ENCODE measurements at places on chromosomes 3 and 15.
A peak's percentile ranks its signal among the peaks of the same experiment; 100 is the strongest.

- no peak for DNase-seq
Observed at GRCh38 chr3:29577250-29577649, 296.4 kb downstream of the RBMS3 start.

DNA sequence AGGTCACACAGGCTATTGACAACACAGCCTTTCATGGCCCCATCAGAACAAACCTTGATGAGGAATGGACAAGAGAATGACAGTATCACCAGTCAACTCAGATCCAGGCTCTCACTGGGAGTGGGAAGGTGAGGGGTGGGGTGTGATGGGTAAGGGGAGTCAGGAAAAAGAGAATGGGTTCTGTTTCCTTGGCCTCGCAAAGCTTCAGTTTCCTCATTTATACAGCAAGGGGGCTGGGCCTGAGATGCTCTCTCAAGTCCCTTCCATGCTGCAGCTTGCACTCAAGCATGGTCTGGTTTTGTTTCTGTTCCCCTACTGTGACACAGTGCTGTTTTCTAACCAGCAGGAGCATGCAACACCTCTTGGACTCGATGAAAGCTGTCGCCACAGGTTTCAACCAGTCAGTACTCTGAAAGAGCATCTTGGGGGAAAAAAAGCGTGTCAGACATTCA is 65.7 kb upstream of the IL12A start:
- DNase-seq: no peak

DNA sequence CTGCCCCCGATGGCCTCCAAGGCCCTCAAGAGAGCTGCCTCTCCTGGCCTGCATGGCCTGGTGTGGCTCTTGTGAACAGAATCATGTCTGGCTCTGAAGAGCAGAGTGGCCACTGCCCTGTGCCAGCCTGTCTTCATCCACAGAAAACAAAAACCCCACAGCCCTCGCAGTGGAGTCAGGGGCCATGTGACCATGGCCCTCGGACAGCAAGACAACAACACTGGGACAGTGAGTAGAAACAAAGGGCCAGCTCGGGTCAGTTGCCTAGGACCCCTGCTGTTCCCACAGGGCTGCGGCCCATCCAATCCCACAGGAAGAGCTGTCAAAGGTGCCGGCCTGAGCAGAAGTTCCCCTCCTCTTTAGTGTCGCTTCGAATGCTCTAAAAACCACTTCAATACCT is 72.5 kb downstream of the UMPS start:
- no peak for DNase-seq

GRCh38 chr3:152355744-152356665 is 87.3 kb downstream of the MBNL1 start:
- DNase-seq: no peak

- no peak for DNase-seq
Observed at GRCh38 chr3:53845881-53846133, 412 bp downstream of the CHDH start.

- no peak for DNase-seq
Observed at GRCh38 chr3:5276934-5277333, 89.4 kb downstream of the EDEM1 start.

DNA sequence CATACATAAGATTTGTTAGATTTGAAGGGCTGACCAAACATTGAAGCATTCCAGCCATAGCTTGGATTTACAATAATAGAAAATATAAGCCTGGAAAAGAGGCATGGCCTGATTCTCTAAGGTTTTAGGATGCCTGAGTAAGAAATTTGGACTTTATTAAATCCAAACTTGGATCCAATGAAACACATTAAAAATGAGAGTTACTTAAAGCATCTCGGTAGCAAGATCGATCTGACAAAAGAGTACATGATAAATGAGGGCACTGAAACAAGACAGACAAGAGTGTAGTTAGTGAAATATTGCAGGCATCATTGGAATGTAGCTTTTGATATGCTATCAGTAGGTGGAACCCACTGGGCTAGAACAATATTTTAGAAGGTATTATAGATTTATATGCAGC is 855.7 kb upstream of the DPPA4 start:
- no peak for DNase-seq

DNA sequence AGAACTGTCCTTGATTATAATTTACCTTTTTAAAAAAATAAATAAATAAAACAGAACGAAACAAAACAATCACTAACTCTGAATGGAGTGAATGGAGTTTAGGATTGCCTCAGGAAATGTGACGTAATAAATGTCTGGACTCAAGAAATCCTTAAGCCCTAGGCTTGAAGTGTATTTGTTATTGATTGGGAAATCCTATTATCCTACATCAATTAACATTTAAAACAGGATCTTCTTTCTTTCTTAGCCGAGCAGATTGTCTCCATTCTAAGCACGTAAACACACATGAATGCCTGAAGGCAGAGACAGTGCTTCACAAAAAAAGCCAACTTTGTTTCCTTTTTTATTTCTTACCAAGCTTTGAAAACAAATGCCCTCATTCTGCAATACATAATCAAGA is 33.4 kb downstream of the KAT2B start:
- no peak for DNase-seq

- DNase-seq: no peak
Observed at GRCh38 chr3:186955898-186956696, 25.8 kb downstream of the ST6GAL1 start.

- DNase-seq: no peak
Observed at GRCh38 chr3:65531499-65531898, 507.2 kb downstream of the MAGI1 start.

- DNase-seq: peak; percentile 44
Observed at GRCh38 chr3:10189557-10190354, 25.0 kb downstream of the IRAK2 start.

- DNase-seq: no peak
Observed at GRCh38 chr15:74726774-74727164, 1.4 kb upstream of the CYP1A1 start.

DNA sequence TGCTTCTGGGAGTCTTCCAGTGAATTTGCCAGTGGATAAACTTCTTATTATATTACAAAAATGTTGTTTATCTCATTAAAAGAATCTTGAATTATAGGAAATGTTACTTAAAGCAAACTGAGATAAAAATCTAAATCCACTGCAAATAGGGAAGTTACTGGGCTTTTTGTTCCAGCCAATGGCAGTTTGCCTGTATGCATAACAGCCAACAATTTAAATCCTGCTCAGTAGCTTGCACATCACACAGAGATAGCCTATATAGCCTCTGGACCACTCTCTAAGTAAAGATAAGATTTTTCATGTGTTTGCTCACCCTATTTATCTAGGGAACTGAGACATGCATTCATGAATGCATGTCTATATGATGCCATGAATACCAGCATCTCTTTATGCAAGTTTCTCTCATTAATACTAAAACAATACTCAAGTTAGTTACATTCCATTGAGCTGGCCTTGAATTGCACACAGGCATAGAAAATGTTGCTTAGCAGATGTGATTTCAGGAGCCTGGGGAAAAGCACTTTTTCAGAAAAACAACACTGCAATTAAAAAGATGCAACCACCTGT is 92.1 kb upstream of the GPR149 start:
- DNase-seq: no peak

- no peak for DNase-seq
Observed at GRCh38 chr15:72770673-72771328, 12.8 kb downstream of the ADPGK start.

- no peak for DNase-seq
Observed at GRCh38 chr3:156847752-156848448, 21.7 kb downstream of the LEKR1 start.

GRCh38 chr3:196288141-196288460 is 575 bp upstream of the PCYT1A start:
- no peak for DNase-seq

DNA sequence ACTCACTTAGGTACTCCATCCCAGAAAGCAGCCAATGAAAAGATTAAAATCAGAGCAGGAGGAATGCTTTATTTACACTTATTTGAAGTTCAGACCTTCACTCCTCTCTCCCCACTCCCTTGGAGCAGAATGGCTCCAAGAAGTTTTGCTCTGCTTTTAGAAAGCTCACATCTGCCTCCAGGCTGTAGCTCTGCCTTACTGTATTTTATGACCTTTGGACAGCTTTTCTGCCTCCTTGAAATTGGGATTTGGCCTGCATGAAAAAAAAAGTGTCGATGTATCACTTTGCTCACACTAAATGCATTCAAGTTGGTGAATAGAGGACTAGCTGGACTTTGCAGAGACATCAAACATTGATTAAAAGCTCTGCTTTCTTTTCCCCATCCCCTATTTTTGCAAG is 95.3 kb downstream of the SLC9A9 start:
- DNase-seq: no peak

DNA sequence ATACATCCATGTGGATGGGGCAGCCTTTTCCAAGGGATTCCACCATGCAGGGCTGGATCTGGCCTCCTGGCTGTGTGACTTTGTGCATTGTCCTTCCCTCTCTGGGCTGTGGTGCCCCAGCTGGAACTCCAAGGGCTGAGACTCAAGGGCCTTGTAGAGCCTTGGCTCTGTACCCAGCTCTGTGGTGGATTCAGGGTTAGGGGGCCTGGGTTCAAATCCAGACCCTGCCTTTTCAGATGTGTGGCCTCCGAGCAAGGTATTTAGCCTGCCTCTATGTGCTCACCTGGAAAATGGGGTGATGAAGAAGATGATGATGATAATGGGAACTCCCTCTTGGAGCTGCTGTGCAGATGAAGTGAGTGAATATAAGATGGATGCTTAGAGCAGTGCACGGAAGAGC is 161.9 kb downstream of the WNT7A start:
- no peak for DNase-seq

GRCh38 chr3:8095724-8096123 is 405.9 kb upstream of the LMCD1 start:
- DNase-seq: no peak

- no peak for DNase-seq
Observed at GRCh38 chr3:74763830-74764229, 149.4 kb upstream of the CNTN3 start.

DNA sequence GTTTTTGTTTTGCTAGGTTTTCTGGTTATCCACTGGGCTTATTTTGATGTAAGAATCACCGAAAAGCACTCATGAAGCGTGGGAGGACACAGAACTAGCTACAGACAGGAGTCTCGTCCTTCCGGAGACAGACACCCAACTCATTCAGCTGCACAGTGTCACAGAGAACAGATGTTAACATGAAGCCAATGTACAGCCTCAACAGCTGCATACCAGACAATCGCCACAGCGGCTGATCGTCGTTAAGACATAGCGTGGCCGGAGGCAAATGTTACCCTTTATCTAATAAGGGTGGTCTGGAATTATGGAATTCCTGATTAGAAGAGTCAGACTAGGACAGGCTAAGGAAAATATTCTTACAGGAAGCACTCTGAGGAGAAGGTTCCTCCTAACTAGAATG is 1.1 kb upstream of the PYGO1 start:
- DNase-seq: no peak

GRCh38 chr15:88031461-88031860 is 225.1 kb downstream of the NTRK3 start:
- no peak for DNase-seq

DNA sequence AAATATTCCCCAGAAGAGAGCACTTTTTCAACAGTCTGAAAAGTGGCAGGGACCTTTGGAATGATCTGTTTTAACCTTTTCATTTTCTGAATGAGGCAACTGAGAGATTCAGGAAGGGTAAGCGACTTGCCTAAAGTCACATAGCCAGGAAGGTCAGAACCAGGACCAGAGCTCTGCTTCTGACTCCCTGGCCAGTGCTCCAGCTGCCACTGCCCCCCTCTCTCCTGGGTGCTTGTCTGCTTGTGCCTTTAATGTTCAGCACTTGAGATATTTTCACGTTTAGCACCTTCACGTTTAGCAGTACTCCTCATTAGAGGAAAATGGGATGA is 68.3 kb downstream of the SMAD3 start:
- no peak for DNase-seq

DNA sequence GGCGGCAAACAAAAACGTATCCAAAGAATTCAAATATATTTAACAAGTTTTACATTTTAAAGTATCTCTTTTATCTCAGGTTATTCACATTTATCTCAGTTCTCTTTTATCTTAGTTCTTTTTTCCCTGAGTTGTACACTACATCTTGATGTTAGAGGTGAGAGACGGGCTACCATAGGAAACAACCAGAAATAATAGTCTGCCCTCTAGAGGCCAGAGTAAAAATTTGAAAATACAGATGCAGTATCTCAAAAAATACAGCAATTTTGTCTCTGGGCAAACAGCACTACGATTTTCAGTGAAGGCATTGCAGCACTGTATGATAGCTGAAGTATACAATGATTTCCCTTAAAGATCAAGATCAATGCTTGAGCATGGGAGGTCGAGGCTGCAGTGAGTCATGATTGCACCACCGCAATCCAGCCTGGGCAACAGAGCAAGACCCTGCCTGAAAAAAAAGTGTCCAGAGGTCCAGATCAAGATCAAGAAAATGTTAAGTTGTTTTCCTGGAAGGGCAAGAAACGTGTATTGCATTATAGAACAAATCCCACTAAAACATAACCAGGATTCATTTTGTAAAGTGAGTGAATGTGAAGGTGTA is 82.6 kb upstream of the ATP11B start:
- DNase-seq: peak; percentile 48

- peak; percentile 70 for DNase-seq
Observed at GRCh38 chr3:172341482-172342059, 106.7 kb downstream of the GHSR start.

GRCh38 chr3:112128843-112129727 is 4.0 kb downstream of the GCSAM start:
- peak; percentile 86 for DNase-seq

GRCh38 chr3:30733209-30733608 is 126.8 kb downstream of the TGFBR2 start:
- no peak for DNase-seq

DNA sequence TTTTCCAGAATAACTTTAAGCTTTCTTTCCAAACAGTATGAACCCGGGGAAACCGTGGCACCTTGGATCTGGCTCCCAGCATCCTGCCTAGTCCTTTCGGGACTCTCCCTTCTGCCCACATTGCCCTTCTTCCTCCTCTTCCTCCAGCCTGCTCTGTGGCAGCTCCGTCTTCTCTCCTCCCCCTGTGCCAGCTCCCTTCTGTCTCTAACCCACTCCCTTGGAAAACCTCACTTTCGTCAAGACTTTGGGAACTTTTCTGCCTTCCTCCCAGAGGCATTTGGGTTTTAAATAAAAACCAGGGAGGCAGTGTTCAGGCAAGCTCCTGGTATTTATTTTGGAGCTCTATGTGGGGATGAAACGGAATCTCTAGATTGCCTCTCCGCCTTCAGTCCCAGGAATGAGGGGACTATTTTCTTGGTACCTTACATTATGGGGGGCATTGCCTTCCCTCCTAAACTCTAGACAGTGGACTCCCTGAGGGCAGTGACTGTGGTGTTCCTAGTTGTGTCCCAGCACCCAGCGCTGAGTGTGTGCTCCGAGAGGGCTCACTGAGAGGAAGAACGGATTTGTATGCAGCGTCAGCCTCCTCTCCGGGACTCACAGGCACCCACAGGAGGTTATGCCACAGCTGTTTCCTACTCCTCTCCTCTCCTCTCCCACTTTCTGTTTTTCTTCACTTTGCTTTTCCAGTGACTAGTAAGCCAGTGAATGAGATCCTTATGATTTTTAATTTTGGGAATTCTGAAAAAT is 105.4 kb upstream of the MRPS22 start:
- DNase-seq: no peak

- no peak for DNase-seq
Observed at GRCh38 chr15:81740416-81740815, 305.4 kb downstream of the MEX3B start.
